ENCODE measurements at places on chromosomes 7 and 10.

- DNase-seq: no peak
These were observed 56.2 kb downstream of the MRC1 start for GRCh38 chr10:17865351-17865750.

GRCh38 chr10:101766753-101767599, 8.9 kb downstream of the FGF8 start:
- DNase-seq: no peak

DNA sequence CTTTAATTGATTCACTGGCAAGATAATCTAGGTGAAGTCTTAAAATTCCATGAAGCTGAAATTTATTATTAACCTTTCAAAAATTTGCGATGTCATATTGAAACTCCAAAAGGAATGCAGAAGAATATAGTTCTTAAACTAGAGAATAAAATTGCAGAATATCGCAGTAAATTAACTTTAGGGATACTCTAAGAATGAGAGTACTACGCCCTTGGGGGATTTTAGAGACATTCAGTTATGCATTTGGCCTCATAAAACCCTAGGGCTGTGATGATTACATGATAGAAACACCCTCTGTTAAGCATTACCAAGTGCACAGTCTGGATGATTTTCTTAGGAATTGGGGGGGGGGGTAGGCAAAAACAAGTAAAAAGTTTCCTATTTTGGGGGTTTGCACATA, 3.7 kb downstream of the WNT2 start:
- DNase-seq: no peak

- DNase-seq: no peak
These were observed 13.7 kb downstream of the MYL10 start for GRCh38 chr7:101615446-101615845.

GRCh38 chr10:57035310-57035709, 674.3 kb upstream of the ZWINT start:
- no peak for DNase-seq

DNA sequence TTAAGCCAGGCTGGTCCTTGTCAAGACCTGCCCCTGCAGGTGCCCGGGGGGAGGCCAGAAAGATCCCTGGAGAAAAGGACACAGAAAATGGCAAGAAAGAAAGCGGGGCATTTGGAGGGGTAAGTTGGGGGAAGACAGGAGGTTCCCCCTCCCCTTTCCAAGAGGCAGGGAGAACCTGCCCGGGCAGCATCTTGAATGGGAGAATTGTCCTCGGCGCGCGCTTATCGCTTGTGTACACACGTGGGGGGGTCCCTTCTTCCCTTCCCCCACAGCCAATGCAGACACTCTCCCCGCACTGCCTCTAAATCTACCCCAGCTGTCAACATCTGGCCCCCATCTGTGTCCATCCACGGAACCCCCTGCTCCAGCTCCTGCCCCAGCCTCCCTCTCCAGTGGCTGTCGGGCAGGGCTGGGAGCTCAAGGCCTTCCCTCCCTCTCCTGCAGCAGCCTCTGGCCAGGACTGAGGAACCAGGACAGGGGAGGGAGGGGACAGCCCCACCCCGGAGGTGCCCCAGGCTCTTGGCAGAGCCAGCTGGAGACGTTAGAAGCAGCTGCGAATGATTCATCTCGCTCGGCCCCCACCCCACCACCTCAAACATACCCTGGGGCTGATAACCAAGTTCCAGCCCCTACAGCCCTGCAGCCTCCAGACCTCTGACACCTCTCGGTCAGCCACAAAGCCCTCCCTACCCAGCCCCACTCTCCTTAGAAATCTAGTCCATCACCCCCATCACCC, 25.3 kb downstream of the EPHB4 start:
- DNase-seq: no peak

DNA sequence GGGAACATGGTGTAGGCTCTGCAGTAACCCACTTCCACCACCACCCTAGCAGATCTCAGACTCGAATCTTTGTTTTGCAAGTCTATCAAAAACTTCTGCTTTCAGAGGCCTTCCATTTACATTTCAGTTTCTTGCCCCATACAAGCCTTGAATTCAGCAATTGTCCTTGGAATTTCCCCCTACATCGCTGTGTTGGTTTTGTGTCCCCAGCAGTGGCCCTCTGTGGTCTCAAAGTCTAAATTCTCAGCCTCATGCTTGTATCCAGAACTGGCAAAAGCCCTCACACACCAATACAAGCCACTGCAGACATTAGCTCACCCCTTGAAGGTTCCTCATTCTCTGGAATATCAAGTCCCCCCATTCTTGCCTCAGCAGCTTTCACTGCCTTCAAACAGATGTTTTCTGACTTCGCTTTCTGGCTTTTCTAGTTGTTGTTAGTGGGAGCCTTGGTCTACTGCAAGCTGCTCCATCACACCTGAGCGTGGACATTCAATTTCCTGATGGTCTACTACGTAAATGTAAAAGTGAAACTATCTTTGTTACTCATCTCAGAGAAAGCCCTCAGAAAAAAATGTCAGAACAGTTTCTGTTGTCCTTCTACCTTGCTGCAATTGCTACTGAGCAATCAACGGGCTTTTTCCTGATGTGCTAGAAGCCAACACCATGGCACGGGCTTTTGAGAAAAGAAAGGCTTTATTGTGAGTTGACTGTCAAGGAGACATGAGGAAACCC, 1.8 kb upstream of the NUB1 start:
- DNase-seq: no peak

- no peak for DNase-seq
These were observed 66.5 kb downstream of the CTNNA3 start for GRCh38 chr10:67629461-67629971.

DNA sequence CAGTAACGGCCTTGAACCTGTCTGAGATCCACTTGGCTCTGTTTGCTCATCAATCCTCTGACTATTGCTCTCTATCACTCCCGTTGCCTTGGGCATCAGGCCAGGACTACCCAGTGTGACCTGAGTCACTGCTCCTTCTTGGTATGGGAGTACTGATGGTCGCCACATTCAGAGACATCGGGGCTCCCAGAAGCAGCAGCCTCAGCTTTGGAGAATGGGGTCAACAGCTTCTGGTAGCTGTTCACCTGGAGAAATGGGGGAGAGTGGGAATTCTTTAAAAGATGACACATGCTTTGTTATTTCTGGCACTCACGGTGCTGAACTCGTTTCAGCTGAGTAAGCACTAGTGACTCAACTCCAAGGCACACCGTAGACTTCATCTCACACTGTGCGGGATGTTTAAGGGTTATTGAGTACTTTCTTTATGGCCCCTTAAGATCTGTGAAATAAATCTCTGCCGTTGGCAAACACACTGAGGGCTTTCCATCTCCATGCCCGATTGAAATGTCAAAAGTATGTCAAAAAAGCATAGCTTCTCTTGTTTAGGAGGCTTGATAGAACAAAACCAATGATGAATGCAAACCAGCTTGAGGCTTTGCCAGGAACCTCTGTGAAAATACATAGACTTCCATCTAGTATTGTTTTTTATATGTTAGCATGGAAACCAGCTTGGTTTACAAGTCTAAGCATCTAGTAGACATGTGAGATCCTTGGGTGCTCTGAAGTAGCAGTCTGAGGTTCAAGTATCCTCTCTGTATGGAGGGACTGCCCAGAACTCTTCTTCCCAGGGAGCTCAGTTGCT, 333.1 kb downstream of the CXCL12 start:
- DNase-seq: no peak

DNA sequence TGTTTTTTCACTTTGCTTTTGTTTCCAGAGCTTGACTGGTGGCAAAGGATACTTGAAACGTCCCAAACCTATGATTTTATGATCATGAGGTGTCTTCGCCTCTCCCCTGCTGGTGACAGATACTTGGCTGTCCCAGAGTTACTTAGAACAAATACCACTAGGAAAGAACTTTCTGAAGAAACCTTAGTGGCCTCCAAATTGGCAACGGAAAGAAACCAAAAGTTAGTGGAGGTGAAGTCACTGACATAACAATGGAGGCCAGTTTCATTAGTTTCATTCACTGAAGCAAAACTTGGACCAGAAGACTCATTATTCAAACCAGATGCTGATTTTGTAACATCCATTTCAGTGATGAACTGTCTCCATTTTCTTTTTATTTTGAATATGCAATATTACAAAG, 68.6 kb downstream of the JAZF1 start:
- no peak for DNase-seq

DNA sequence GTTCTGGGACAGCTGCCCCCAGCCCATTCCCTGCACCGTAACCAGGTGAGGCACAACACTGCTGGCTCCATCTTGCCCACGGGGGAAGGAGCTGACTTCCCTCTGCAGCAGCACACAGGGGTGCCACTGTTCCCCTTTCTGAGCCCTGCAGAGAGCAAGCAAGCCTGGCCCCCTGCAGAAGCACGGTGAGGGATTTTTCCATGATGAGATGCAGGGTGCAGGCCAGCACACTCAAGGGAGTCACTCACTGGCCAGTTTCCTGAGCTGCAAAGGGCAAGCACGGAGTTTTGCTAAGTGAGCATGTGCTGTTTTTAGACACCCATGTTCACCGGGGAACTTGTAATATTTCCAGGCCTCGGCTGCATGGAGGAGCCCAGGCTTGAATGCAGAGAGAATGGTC, 176.6 kb downstream of the PIP4K2A start:
- no peak for DNase-seq

GRCh38 chr10:44424957-44425356, 40.1 kb upstream of the CXCL12 start:
- DNase-seq: peak; percentile 66

DNA sequence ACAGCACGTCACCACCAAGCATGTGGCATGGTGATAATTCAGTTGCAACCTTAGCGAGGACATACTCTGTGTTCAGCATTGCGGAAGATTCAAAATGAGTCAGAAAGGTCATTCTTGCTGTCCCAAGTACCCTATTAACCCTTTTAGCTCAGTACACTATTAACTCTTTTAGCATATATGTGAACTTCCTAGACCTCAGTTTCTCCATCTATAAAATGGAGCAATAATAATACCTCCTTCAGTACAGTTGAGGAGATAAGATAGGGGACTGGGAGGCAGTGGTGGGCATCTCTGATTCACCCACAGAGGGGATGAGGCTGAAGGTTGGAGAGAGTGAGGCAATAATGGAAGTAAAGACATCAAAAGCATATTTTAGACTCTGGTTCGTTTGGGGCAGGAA, 67.3 kb downstream of the XRCC2 start:
- no peak for DNase-seq

- DNase-seq: no peak
These were observed 723.4 kb downstream of the PHTF2 start for GRCh38 chr7:78521961-78522360.

DNA sequence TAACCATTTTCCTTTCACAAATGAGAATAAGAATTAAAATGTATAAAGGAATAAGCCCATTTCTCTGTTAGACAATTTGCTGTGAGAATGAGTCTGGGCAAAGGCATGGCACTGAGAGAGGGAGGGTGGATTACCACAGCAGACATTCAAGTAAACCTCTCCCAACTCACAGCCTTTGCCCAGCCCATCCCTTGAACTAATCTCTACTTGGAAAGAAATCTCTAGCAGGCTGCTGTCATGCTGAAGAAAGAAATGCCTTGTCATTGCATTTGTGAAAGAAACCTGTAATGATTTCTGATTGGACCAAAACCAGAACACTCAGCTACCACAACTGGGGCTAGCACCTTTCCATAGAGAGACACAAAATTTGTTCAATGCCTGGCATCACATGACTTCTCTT, 39.2 kb downstream of the CH25H start:
- DNase-seq: no peak

DNA sequence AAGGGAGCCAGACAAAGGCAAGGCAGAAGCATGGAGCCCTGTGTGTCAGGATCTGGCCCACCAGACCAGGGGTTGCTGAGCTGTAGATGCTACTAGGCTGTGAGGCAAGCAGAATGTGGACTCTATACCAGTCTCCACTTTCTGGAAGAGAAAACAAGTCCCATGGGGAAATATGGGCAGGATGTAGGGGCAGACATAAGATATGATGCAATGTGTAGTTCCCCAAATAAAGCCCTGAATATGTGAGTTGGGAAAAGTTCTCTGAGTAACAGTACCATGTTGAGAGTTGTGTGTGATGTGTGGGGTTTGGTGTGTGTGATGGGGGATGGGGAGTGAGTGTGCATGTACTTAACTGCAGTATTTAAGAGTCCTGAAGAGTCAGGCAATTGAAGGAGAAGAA, 62.3 kb downstream of the NPSR1 start:
- no peak for DNase-seq

GRCh38 chr10:34905200-34905927, 90.3 kb upstream of the PARD3 start:
- no peak for DNase-seq

- DNase-seq: no peak
These were observed 34.0 kb downstream of the BMPR1A start for GRCh38 chr10:86790394-86790793.

GRCh38 chr10:101066146-101066895, 4.5 kb downstream of the KAZALD1 start:
- no peak for DNase-seq

DNA sequence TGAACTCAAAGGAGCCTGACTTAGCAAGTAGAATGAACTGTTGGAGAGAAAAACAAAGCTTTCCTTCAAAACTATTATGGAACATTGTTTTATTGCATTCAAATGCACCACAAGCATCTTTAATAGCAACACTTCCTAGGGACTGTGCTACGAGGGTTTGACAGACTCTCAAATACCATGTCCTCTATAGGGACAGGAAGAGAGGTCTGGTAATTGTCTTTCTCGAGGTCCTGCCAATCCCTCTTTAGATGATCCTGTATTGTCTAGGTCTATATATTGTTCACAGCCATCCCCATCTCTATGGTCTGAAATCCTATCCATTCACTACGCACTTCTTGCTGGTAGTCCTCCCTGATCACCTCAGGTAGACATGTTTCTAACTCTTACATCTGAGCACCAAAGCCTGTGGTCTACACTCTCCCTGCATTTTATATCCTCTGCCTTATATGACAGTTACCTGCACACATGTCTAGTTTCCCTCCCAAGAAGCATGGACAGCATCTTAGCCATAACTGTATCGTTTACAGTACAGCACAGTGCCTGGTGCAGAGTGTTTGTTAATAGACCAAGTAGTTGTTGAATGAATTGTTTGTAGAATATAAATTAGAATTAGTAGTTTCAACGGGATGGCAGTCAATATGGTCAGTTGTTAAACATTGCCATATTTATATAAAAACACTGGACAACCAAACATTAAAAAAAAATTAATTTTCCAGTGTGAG, 21.7 kb upstream of the LRRC17 start:
- no peak for DNase-seq

GRCh38 chr10:102300278-102300843, 55.0 kb downstream of the GBF1 start:
- no peak for DNase-seq

DNA sequence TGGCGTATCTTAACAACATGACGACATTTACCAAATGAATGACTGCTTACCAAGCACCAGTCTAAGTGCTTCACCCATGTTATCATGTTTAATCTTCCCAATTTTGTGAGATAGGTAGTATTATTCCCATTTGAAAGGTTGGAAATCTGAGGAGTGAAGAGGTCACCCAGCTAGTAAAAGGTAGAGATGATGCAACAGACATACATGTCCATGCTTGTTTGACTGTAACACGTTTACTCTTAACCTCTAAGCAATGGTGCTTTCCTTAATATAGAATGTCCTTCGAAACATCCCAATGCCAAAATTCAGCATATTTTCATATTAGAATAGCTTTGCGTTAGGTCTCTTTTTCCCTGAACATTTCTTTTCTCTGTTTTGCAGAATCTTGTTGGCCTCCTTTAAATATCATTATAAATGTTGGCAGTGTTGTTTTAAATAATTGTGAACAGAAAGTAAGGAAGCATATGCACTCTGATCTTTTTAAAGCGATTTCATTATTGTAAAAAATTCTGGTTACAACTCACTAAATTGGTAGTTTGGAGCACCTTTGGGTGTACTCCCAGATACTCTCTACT, 722.8 kb downstream of the AUTS2 start:
- no peak for DNase-seq
